ENCODE measurements at places on chromosomes 11 and 22.

DNA sequence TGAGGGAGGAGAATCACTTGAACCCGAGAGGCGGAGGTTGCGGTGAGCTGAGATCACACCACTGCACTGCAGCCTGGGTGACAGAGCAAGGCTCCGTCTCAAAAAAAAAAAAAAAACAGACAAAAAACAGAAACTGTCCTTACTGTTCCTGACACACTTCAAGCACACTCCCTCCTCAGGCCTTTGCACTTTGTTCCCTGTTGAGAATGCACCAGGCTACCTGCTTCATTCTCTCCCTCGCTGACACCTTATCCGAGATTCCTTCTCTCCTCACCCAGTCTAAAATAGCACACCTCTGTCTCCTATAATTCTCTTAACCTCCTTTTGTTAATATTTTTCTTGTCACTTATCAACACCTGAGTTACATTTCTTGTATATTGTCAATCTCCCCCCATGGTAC lies 32.3 kb upstream of the TECTA start:
- no peak for DNase-seq

GRCh38 chr11:69575296-69576068 lies 65.5 kb upstream of the CCND1 start:
- no peak for DNase-seq

DNA sequence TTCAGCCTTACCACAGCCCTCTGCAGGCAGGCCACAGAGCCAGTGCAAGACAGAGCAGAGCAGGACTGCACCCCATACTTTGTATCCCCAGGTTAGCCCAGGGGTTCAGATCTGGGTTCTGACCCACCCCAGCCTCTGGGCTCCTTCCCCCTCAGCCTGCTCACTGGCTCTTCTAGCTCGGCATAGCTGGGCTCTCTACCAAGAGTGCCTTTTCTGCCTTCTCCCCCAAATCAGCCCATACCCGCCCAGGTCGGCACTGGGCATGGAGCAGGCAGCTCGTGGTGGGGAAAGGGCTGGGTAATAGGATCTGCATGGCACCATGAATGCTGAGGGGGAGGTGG lies 8.3 kb downstream of the RELT start:
- no peak for DNase-seq

DNA sequence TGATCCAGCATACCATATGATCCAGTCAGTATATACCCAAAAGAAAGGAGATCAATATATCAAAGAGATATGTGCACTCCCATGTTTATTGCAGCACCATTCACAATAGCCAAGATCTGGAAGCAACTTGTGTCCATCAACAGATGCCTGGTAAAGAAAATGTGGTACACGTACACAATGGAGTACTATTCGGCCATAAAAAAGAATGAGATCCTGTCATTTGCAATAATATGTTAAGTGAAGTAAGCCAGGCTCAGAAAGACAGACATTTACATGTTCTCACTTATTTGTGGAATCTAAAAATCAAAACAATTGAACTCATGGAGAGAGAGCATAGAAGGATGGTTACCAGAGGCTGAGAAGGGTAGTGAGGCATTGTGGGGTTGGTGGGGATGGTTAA lies 27.0 kb downstream of the SNU13 start:
- no peak for DNase-seq

- no peak for DNase-seq
Measured at GRCh38 chr11:2713094-2713493, 13.3 kb upstream of the KCNQ1OT1 start.

DNA sequence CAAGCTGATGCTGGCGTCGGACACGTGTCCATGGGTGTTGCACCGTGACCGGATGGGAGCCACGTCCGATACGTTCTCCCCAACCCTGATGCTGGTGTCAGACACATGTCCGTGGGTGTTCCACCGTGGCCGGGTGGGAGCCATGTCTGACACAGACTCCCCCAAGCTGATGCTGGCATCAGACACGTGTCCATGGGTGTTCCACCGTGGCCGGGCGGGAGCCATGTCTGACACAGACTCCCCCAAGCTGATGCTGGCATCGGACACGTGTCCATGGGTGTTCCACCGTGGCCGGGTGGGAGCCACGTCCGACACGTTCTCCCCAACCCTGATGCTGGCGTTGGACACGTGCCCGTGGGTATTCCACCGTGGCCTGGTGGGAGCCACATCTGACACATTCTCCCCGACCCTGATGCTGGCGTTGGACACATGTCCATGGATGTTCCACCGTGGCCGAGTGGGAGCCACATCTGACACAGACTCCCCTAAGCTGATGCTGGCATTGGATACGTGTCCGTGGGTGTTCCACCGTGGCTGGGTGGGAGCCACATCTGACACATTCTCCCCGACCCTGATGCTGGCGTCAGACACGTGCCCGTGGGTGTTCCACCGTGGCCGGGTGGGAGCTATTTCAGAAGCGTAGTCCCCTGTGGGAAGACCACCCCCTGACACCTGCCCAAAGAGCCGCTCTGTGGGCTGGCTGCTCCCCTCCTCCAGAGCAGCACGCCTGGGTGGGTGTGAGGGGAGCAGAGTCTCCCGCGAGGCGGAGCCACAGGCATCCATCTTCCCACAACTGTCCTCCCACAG lies 20.0 kb downstream of the SELENOO start:
- DNase-seq: peak; percentile 39

DNA sequence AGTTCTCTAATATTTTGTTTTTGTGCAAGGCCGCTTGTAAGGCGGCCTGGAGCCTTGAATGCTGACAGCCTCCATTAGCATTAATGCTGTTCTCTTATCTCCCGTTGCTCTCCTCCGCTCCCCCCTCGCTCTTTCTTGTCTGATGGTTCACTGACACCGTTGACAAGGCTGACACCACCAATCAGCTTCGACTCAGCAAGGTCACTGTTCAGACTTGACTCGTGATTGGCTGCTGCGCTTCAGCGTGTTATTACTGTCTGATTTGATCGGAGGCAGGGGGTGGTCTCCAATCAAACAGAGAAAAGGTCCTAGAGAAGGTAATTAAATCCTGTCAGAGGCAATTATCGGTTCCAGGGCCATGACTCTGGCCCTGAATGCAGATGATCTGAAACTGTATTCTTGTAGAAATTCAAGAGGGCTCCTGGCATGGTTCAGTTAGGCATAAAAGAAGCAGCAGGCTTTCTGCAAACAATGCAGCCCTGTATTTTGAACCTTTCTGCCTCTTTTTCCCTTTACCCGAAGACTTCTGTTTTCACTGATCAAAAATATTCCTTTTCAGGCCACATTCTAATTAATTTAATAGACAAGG lies 49.3 kb upstream of the MPPED2 start:
- DNase-seq: no peak

DNA sequence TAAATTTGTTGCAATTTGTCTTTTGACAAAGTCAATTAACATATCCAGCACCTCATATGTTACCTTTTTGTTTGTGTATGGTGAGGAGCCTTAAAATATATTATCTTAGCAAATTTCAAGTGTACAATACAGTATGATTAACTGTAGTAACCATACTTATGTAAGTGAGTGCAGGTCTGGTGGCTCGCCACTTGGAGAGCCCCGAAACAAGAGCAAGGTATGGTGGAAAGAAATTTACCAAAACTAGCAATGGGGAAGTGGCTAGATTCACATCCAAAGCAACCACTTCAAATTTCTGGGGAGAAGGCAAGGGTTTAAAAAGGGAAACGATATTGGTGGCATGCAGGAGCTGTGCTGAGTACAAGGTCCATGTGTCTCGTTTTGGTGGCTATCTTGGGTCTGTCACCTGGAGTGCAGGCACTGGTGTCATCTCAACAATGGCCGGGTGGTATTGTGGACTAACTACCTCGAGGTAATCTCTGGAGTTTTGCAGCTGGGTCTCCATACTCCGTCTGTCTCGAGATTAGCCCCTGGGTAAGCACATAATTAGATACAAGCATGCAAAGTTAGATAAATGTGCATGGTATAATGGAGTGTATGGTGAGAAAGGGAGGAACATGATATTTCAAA lies 8.2 kb upstream of the FNBP4 start:
- no peak for DNase-seq

GRCh38 chr22:36424901-36425579 lies 37.3 kb upstream of the MYH9 start:
- no peak for DNase-seq

DNA sequence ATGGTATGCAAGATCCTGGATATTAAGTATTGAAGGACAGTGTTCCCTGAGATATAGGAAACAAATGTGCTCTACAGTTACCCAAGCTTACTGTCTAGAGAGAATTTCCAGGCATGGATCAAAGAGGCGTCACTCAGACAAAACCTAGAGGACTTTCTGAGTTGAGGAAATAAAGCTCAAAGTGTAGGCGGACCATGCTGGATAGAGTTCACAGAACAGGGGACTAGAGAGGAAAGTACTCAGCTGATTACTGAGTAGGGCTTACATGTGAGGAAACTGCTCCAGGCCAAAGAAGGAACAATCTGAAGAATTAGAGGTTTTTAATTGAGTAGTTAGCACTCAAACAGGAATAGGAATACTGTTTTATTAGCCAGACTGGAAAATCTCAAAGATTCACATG lies 193.3 kb downstream of the TMEM135 start:
- DNase-seq: no peak

GRCh38 chr11:19992162-19992561 lies 168.1 kb downstream of the DBX1 start:
- DNase-seq: no peak

- no peak for DNase-seq
Measured at GRCh38 chr11:111631024-111631665, 28.9 kb downstream of the SIK2 start.

GRCh38 chr11:26537341-26537740 lies 34.7 kb downstream of the MUC15 start:
- DNase-seq: no peak

- no peak for DNase-seq
Measured at GRCh38 chr11:80118073-80118472, 677.2 kb upstream of the TENM4 start.

GRCh38 chr22:46421267-46421666 lies 85.8 kb downstream of the TRMU start:
- peak; percentile 42 for DNase-seq

- DNase-seq: no peak
Measured at GRCh38 chr22:45857519-45857918, 119.4 kb downstream of the WNT7B start.

GRCh38 chr11:118485273-118485672 lies 42.0 kb upstream of the TTC36 start:
- no peak for DNase-seq

DNA sequence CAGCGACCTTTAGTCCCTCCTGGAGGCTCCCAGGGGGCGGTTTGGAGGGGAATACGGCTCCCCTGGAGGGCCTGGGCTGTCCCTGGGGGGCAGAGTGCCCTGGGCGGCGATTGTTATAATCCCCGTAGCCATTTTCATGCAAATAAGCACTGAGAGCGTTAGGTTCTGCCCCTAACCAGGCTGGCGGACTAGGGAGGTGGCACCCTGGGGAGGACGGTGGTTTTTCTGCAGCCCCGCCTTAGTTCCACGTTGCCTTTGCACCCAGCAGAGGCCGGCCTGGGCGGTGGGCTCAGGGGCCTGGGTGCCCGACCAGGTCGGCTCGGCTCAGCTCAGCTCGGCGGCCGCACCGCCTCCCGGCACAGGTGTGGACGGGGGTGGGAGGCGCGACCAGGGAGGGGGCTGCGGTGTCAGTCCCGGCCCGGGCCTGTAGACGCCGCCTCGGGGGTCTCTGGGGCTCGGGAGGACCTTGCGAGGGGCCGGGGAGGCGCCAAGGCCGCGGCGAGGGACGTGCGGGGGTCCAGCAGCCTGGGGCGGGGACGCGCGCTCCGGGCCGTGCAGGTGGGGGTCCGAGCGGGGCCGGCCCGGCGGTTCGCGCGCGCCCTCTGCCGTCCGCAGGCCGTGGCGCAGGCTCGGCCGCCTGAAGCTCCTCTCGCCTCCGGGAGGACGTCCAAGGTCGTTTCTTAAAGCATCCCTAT lies 2.3 kb upstream of the DUSP8 start:
- no peak for DNase-seq

DNA sequence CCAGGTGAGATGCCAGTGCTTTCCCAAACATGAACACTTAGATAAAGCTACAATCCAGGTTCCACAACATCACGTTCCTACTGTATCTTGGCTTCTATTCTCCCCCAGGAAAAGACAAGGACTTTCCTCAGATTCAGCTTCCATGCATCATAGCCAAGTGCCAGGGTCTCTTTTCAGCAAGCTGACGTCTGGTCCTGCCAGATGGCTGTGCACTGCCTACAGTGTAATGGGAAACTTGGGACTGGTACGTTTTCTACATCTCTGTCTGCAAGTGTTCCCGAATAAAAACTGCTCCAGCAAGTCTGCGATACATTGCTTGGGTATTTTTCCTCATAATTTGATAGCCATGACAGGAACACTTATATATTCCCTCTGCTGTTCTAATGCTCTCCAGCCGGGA lies 412.5 kb downstream of the FAM181B start:
- no peak for DNase-seq
